ENCODE measurements at places on chromosomes 16 and 17.

DNA sequence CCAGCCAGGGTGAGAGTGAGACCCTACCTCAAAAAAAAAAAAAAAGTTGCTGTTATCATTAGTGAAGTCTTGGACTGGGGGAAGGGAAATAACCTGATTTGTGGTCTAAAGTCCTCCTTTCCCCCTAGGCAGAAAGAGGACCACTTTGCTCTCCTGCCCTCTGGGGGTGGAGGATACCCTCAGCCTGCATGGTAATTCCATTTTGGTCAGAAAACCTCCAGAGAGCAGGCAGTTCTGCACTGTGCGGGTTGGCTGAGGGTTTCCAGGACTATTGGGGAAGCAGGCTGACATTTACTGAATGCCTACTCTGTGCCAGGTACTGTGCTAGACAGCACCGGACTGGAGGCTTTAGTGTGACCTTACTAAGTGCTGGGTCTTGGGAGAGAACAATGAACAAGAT, 2.6 kb downstream of the ADAP2 start:
- DNase-seq = no peak

DNA sequence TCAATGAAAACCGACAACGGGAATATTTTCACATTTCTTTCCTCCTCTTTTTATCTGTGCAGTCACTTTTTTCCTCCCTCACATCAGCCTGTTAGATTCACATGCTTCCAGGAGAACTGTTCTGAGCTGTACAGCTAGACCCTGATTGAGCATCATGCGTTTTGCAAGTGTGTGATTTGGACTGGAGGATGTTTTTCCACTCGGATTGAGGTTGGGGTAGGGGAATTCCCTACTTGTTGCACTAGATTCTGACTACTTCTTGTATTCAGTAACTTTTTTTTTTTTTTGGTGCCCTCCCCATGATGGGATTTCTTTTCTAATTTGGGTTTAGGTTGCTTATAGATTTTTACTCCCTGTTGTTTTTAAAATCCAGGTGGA, 4.8 kb downstream of the MSI2 start:
- no peak for DNase-seq

- no peak for DNase-seq
Observed at GRCh38 chr17:74545843-74546230, at the start of gene CD300C. Gene CD300C (minus strand): TSS chr17:74546115. CDS start chr17:74545782, 333 bp downstream.

DNA sequence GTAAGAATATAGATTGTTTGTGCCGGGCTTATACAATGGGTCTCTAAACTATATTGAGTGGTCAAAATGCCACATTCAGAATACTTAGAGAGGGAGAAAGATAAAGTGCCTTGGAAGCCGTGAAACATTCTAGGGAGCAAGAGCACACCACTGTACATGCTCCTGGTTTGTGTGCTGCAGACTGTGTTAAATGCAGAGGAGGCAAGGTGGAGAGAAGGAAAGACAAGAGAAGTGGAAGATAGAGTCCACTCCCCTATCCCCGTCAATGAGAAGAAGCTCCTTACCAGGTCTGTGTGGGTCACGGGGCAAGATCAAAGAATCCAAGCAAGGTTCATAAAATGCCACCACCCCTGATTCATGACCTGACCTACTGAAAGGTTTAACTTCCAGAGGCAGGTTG, 267.1 kb upstream of the TBX2 start:
- no peak for DNase-seq
